ENCODE measurements at places on chromosomes 5 and 9.

DNA sequence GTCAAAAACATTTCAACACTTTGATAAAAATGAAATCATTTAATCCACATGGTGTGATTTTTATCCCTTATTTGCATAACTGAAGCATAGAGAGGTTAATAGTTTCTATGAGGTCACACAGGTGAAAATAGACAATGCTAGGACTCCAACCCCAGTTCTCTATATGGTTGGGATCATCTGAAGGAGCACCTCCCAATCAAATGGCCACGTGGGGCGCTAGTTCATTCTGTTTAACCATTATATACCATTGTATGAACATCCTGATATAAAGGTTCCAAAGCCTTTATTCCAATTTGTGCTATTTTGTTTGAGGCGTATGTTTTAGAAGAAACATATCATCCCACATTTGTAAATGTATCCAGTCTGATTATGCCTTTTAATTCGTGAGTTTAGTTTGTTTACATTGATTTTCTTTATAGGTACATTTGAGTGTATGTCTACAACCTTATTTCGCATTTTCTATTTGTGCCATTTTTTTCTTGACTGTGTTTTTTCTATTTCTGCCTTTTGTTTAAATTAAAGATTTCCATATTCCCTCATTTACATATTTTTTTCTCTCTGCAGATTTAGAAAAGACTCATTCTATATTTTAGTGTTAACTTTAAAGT, 1092.0 kb downstream of the MAT2B start:
- DNase-seq: peak; percentile 38

DNA sequence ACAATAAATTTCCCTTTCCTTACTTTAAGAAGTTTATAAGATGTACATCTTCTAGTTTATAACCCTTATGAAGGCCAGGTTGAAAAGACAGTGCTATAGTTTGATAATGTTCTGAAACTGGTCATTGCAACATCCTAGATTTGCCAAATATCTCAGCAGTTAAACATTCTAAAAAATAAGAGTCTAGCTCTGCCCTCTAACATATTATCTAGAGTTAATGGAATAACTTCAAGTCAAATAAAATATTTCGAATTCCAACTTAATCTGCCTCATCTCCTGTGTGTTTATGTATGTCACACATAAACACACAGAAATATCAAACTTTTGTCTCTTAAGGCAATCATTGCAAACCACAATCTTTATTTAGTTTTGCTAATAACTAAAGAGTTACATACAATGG, 796.6 kb downstream of the TLE1 start:
- DNase-seq: no peak

DNA sequence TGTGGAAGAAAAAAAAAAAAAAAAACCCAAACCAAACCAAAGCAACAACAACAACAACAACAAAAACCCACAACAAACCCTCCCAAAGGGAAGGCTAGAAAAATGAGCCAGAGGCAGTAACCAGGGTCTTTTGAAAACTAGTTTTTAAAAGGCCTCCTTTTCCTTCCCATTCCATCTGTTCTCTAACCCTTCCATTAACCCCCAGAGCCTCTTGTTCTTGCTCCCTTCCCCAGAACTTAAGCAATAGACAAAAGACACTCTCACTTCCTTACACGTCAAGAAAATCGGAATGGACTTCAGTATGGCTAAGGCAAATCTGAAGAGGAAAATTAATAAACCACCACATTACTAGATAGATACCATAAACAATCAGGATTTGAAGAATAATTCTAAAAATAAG, 292.8 kb downstream of the ARL15 start:
- DNase-seq: peak; percentile 22

GRCh38 chr5:138692370-138692769, 60.9 kb upstream of the CTNNA1 start:
- DNase-seq: no peak

DNA sequence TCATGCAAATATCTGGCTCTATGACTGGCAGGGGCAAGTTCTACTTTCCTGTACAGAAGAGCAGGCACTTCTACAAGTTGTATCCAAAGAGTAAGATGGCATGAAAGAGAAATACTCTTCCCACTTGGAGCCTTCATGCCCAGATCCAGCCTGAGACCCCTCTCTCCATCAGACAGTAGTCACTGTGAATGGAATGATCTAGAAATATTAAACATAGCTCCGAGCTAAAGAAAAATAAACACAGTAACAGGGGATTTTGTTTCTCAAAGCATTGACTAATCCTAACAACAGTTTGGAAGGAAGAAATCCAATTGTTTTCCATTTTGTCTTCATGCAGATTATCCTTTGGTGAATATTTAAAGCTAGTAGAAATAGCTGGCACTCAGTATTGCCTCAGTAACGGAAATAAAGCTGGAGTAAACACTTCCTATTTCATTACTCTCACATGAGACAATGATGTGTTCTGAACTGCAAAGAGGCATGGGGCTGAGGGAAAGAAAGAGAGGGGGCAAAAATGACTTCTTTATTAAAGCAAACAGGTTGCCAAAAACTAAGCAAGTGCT, 100.0 kb downstream of the SEMA5A start:
- no peak for DNase-seq

DNA sequence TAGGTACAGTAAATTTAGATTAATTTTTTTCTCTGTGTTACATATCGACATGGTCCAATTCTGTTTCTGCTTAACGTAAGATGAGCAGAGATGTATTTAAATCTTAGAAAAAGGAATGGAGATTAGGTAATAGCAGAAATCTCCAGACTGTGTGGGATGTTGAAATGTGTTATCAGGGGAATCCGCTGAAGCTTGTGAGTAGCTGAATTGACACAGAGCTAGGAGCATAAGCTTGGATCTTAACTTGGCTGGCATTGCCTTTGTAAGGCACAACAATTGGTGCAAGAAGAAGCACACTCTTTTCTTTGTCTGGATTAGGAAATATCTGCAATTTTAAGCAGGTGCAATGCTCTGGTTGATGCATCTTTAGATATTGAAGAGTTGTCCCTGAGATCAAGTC, 53.1 kb downstream of the PLPPR1 start:
- no peak for DNase-seq

DNA sequence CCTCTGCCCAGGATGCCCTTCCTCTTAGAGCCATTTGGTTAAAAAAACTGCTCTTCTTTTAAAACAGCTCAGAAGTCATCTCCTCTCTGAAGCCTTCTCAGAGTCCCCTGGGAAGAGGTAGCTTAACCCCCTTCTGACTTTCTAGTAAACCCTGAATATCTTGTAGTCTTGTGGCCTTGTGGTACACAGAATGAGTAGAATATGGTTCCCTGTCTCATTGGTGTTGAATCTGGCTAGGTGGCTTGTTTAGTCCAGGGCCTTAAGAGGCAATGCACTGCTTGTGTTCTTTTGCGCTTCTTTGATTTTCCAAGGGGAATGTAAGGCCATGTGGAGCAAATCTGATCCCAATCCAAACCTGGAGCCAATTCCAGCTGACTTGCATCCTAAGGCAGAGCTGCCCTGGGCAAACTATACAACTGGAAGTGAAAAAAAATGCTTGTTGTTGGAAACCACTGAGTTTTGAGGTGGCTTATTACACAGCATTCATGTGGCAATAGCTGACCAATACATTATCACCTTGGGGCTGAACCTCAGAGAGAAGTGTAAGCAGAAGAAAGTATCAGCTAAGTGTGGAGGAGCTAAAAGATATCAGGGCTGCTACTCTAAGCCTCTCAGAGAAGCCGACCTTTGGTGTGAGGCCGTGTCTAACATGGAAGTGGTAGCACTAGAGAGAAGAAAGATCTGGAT, 31.0 kb downstream of the ALG2 start:
- DNase-seq: no peak

DNA sequence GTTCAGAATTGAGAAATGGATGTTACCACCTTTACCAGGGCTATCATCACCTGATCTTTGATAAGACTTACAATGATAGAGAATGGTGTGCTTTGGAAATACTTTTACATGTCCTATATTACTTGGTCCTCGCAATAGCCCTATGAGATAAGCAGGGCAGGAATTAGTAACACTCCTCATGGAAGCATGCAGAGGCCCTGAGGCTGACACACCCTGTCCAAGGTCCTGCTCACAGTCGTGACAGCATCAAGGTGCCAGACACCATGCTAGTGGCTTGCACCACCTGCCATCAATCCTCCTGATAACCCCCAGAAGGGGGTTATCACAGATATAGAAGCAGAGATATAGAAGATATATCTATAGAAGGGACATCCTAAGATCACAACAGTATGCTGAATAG, 216.8 kb upstream of the TBC1D2 start:
- DNase-seq: no peak

DNA sequence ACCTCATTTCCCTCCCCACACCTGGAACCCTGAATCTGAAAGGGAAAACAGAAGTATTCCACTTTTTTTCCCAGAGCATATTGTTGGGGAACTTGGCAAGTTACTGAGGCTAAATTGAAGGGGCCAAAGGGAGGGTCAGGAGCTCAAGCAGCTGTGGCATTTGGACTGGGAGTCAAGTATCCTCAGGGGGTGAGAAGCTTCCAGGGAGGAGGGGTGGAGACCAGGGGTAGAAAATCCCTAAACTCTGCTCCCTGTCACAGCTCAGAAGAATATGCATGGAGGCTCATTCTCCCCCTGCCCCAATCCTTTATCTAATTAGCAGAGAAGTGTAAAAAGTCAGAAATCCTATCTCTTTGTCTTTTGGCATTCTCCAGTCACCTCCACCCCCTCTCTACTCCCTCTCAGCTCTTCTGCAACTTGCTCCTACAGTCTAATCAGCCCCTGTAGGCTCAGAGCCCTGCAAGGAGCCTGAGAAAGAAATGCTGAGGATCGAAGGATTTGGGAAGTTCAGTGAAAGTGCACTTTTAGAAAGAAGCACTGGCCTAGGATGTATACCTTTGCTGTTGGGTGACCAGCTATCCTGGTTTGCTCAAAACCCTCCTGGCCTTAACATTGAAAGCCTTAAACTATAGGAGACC, 5.7 kb upstream of the WNT8A start:
- DNase-seq: peak; percentile 44

DNA sequence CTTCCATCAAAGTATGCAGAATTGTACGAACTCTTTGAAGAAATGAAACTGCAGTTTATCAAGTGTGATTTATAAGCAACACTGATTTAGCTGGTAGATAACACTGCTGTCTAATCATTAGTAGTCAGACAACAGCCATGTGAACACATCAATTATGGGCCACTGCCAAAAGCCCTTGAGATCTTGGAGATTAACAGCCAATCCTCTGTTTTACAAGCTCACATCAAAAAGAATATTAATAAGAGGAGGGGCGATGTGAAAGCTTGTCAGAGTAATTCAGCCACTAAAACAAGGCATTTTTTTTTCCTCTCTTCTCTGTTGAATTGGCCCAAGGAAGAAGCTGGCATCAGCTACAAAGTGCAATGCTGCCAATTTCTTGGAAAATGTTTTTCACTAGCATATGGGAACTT, 28.1 kb downstream of the ZNF608 start:
- no peak for DNase-seq

- no peak for DNase-seq
These were observed 33.3 kb downstream of the RAPGEF1 start for GRCh38 chr9:131706608-131706970.

DNA sequence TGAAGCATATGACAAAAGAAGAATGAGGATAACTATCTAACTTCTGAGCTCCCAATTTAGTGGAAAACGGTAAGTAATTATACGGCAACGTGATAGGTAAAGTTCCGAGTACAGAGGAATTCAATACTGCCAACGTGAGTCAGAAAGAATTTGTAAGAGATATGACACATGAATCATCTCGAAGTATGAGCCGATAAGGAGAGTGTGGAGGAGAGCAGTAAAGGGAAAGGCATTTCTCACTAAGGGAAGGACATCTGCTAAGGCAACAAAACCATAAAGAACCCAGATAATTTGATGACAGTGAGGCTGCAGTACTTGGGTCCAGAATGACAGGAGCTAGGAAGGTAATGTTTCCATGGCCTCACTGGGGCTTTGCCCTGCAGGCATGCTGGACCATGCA, 11.0 kb downstream of the MPDZ start:
- DNase-seq: no peak

DNA sequence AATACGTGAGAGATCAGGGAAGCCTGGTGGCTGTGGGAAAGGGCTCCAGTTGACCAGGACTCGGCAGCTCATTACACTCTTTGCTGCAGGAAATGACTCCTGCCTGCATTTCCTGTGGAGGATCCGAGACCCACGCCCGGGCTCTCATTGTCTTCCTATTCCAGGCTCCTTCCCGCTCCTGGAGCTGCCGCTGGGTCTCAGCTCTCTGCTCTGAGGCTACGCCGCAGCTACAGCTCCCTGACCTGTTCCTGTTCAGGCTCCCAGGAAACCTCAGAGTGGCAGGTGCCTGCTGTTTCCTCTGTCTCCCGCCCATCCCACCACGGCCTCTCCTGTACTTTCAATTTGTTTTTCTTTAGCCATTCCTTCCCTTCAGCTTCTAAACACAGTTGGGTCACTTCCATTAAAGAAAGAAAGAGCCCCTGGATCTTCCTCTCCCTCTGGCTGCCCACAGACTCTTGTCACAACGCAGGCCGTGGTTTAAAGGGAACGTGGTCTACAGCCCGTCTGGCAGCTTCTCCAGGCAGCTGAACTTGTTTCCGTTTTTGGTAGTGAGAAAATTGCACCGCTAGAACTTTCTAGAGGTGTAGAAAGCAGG, 71.5 kb downstream of the IL6ST start:
- DNase-seq: peak; percentile 47

DNA sequence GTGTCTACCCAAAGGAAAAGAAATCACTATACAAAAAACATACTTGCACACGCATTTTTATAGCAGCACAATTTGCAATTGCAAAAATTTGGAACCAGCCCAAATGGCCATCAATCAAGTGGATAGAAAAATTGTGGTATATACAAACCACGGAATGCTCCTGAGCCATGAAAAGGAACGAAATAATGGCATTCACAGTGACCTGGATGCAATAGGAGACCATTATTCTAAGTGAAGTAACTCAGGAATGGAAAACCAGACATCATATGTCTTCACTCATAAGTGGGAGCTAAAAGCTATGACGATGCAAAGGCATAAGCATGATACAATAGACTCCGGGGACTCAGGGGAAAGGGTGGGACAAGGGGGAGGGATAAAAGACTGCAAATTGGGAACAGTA, 78.4 kb downstream of the ENC1 start:
- DNase-seq: no peak

GRCh38 chr9:127803507-127804352, 1.0 kb downstream of the FPGS start:
- DNase-seq: no peak

GRCh38 chr5:150440948-150441812, 8.4 kb downstream of the RPS14 start:
- DNase-seq: peak; percentile 71
